ENCODE measurements at places on chromosomes 6 and 20.

DNA sequence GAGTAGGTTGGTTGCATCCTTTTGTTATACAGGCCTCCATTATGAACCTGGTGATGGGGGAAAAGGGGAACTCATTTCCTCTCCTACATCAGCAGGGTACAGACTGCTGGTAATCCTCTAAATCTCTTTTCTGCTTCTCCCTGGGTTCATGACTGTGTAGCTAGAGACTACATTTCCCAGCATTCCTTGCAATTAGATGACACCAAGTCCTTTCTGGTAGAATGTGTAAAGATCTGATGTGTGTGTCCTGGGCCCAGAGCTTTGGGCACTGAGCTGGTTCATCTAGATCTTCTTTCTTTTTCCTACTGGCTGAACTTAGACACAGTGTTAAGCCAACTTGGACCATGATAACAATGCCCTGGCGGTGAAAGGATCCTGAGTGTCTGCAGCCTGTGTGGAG lies 104.7 kb upstream of the IFNGR1 start:
- DNase-seq, result no peak

- DNase-seq, result no peak
Observed at GRCh38 chr6:82144852-82145340, 102.6 kb downstream of the IBTK start.

- no peak for DNase-seq
Observed at GRCh38 chr20:46751856-46752255, 42.4 kb downstream of the SLC2A10 start.

DNA sequence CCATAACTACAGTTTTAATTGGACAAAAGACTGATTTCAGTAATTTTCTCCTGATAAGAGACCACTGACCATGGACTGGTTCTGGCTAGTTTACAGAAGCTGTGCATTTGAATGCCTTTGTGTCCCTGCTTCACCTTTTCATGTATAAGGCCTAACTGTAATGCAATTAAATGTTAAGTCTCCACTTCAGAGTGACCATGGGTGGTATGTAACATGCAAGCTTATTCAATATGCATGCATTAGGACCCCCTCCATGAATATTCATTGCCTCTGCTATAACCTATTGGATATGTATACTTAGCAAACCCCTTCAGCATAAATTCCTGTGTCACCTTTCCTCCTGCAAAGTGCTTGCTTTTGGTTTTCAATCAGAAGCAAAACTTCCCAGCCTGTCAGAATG lies 2.2 kb downstream of the UBD start:
- no peak for DNase-seq

DNA sequence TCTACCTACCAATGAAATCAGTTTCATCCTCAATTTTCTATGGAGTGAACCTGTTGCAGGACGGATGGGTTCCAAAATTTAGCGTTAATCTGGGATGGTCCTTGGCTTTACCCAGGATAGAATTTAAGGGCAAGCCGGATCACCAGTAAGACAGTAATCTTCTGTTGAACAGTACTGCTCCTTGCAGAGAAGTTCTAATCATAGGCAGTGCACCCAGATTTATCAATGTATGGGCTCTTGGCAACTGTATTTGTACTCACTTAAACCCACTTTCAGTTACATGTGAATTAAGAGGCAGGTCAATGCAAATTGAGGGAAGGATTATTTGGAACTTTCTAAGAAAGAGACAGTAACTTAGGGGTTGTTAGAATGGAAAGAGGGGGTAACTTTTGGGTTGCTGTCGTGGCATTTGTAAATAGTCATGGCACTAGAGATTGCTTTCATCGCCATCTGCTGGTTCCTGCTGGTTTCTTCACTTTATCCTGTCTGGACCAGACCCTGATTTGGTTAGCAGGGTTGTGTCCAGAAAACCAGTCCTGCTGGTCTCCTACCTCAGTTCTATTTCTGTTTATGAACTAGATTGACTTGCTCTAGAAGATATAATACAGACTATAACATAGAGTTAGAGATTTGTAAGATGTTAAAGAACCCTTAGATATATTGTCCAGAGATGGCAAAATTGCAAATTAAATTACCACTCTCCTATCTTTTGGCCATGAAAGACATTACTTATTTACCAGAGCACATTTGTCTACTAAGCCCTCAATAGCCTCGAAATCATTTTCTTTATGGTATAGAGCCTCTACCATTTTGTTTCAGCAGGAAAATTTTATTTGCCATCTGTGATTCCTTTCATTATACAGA lies 646.3 kb downstream of the UTRN start:
- DNase-seq, result peak; percentile 16

GRCh38 chr6:116799945-116800344 lies 28.9 kb downstream of the GPRC6A start:
- DNase-seq, result no peak

DNA sequence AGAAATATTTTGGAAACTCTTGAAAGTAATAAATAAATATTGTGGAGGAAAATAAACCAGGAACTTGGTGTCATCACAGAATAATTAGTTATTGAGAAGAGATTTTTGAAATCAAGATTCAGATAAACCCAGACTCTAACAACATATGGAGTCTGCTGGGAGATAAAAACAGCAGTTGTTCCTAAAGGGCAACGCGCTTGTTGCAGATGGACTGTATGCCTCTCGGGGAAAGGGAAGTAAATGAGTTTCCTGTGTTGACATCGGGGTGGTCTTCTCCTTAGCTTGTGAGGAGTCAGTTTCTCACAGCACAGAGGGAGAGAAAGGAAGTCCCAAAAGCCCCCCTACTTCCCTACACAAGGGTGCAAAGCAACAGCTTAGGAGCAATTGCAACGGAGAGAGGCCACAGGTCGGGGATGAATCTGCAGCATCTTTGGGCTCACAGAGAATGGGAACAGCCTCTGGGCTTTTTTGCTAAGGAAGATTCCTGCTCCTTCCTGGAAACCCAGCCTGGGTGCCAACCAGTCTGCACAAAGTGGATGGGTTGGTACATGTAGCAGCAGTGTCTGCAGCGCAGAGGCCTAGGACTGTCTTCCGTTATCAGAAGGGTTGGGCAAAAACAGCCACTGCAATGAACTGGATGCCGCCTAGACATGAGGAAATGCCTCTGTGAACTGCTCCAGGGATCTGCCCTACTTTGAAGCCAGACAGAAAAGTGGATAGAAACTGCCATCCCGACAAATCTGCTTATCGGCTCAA lies 603.0 kb upstream of the NRSN1 start:
- no peak for DNase-seq

DNA sequence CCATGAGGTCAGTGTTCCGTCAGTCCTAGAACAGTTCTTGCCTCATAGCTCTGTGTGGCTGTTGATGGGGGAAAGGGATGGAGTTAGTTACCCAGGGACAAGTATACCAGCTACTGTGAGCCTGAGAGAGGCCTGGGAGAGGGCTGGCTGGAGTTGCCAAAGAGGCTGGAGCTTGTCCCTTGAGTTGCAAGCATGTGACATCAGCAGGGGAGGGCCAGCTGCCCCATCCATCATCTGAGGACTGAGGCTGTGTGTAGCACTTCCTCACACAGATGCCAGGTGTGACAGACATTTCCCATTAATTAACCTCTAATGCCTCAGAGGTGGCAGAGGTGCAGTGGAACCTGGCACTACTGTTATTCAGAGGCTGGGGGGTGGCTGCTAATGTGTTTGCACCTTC lies 131.6 kb downstream of the PHACTR3 start:
- no peak for DNase-seq

DNA sequence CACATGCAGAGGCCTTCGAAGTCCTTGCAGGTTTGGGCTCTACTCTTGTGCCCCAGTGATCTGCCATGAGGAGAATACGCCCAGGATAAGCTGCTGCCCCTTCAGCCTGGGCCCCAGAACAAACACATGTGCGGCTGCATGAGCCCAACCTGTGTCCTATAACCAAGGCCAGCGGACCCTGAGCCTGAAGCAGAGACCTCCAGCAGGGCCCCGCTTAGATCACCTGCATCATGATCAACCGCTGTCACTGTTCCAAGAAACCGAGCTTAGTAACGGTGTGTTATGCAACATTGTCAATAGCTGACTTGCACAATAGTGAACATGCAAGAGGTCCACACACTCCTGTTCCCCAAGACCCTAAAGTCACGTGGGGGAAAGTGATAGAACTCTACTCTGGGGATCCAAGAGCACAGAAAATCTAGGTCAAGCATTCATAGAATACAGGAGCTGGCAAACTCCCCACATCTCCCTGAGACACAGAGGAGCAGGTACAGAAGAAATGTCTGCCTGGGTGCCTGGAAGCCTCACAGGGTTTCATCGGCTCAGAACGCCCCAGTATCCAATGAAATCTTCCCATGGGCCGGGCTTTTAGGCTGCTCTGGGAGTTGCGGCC lies 136.2 kb downstream of the BMP7 start:
- no peak for DNase-seq

- no peak for DNase-seq
Observed at GRCh38 chr6:53347250-53347920, 1.4 kb downstream of the ELOVL5 start.

GRCh38 chr20:52457826-52458225 lies 266.2 kb upstream of the ZFP64 start:
- DNase-seq, result no peak

GRCh38 chr6:115270953-115271352 lies 789.7 kb downstream of the FRK start:
- no peak for DNase-seq

GRCh38 chr6:124494956-124495664 lies 467.1 kb upstream of the RNF217 start:
- DNase-seq, result no peak

DNA sequence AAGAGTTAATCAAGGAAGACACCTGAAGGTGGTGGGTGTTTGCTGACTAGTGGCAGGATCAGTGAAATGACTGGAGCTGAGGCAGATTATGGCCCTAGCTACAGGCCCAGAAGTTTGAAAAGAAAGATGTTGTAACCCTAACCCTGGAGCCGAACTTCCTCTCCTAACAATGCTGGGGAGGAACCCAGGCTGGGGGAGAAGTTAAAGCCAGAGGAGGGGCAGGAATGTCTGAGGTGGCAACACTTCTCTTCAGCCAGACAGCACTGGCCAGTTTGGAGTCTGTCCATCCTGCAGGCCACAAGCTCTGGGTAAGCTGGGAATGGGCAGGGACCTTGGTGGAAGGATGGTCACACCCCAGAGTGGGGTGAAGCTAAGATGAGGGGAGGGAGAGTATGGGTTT lies at the start of gene LST1:
Gene LST1, plus strand, starts transcription at position 270 of the 400 bp plus-strand sequence. CDS start 1,023 bp downstream, outside the sequence.
- DNase-seq, result no peak

- no peak for DNase-seq
Observed at GRCh38 chr6:6875818-6876470, 231.8 kb upstream of the RREB1 start.

DNA sequence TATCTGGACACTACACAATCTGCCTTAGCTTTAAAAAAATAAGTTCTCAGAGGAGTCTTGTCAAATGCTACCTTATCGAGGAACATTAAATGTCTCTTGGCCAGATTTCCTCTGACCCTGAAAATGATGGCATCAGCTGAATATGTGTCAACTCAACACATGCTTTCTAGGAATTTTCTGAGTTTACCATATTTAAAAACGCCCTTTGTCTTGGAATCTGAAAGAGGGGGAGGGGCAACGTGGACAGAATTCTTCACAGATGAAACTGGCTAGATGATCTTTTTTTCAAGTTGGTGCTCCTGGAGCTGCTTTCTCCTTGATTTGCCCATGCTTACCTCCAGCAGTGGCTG lies 5.1 kb downstream of the SOX4 start:
- no peak for DNase-seq

GRCh38 chr6:36798852-36799251 lies 40.4 kb downstream of the CPNE5 start:
- no peak for DNase-seq

GRCh38 chr6:38577492-38577891 lies 62.2 kb downstream of the BTBD9 start:
- DNase-seq, result no peak

- DNase-seq, result no peak
Observed at GRCh38 chr6:161199850-161200249, 74.0 kb downstream of the AGPAT4 start.

DNA sequence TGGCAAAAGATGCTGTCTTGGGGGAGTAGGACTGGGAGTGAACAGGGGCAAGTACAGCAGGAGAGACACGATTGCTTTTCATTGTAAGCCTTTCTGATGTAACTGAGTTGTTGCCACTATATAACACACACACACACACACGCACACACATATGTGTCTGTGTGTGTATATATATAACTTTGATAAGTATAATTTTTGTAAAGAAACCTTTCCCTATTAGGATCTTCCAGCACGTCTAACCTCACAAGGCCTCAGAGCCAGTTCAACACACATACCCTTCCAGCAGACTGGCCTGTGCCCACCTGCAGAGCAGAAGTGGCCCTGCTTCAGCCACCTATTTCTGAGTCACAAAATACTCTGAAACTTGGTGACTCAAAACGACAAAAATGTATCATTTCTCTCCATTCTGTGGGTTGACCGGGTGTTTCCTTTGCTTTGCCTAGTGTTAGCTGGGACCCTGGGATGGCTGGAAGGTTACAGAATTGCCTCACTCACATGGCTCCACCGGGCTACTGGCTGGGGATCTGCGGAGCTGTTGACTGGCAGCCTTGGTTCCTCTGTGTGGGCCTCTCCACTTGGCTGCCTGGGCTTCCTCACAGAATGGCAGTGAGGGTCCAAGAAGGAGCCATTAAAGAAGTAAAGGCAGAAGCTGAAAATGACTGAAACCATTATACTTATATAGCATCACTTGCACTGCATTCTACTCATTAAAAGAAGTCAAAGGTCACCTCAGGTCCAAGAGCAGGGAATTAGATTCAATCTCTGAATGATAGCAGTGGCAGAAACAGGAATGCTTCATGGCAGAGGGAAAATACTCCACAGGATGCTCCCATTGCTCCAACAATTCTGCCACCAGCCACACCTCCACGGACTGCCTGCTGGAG lies 126.4 kb downstream of the BANF2 start:
- DNase-seq, result no peak

GRCh38 chr6:109918227-109918626 lies 59.9 kb upstream of the GPR6 start:
- DNase-seq, result no peak

- no peak for DNase-seq
Observed at GRCh38 chr20:44014807-44015732, 100.4 kb downstream of the TOX2 start.

DNA sequence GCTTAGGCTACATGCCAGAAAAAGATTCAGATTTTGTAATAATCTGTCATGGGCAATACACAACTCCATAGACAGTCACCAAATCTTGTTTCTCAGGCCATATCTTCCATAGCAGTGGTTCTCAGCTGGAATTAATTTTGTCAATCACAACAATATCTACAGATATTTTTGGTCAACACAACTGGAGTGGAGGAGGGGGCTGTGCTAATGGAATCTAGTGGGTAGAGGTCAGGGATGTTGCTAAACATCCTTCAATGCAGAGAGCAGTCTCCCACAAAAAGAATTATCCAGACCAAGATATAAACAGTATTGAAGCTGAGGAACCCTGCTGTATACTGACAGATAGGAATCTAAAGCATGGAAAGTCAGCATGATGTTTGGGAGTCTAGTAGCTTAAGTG lies 174.6 kb downstream of the UBE3D start:
- DNase-seq, result no peak

Measured in activated CD4-positive, alpha-beta T cell treated with anti-CD3 and anti-CD28 coated beads, Interleukin-2, amount 50 U/mL, for 24 hours (primary cell).